ENCODE measurements at places on chromosomes 1 and 21.

DNA sequence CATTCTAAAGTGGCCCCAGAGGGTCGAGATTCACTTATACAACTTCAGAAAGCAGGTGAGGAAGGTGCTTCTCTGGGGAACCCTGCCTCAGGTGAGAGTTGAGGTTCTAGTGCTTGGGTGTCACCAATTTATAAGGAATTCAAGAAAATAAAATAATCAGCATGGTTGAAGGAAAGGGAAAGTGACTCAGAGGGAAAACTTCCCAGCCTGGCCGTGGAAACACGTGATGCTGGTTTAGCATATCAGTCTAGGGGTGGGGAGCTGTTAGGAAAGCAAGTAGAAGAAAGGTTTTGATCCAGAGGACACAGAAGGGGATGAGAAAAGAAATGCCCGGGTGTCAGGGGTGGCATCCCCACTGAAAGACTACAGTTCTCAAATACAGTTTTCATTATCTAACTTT lies 37.7 kb upstream of the TMEM125 start:
- DNase-seq: no peak

- DNase-seq: no peak
These were observed 5.8 kb upstream of the PLA2G2D start for GRCh38 chr1:20125100-20125499.

DNA sequence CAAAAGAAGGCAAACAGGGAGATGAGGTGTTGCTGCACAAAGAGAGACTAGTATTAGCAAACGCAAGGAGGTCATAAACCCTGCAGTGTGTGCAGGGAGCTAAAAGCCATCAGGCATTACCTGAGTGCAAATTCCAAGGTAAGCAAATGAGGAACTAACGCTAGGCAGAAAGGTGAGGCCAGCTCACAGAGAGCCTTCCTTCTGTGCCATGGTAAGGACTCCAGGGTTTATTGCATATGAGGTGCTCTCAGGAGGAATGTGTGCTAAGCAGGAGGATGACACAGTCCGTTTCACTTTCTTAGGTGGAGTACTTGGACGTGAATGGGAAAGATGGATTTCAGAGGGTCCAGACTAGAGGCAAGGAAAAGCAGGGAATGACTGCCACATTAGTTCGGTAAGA lies 44.6 kb upstream of the MYBPHL start:
- peak; percentile 14 for DNase-seq

- DNase-seq: no peak
These were observed 736.8 kb upstream of the NCAM2 start for GRCh38 chr21:20261364-20261763.

DNA sequence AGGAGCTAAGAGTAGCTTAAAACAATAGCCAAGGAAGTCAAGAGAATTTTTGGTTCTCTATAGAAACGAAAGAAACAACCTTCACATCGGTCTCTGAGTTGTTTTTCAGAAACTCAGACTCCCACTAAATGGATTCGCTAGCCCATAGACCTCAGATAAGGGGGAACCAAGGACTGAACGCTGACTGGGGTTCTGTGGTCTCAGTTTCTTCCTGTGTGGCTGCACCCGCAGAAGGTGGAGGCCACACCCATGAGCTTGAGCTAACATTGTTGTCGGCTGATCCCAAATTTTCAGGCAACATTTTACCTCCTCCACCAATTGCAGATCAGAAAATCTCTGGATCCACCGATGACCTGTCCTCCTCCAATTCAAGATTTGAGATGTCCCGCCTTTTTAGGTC lies 456.1 kb downstream of the AJAP1 start:
- no peak for DNase-seq

DNA sequence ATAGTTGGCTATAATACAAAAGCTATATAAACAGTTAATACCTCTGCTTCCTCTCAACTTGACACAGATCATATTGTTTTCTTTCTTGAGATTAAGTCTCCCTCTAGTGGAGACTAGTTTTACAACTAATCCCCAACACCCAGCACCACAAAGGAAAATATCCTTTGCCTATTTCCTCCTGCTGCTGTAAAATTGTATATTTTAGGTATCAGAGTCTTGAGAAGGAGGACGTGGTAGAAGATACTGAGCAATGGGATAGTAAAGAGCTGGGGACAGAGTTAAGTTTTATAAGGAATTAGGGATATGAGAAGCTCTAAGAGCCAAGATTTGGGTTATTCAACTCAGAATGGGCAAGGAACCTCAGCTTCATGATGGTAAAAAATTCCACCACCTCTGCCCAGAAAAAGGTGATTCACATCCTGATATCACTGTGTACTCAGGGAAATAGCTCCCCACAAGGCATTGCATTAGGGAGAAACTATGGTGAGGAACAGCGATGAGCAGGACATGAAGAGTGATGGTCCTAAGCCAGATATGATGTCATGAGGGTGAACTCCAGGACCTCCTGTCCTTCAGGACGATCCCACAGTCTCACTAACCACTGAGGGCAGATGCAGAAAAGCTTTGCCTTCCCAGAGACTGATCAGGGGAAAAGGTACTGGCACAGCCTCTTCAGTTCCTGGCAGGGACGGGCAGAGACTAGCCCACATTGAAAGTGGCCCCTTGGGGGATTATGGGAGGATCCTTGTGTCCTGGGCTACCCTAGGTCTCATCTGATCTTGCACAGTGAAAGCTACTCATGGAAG lies 14.7 kb upstream of the CFAP126 start:
- peak; percentile 39 for DNase-seq

GRCh38 chr1:112460615-112461014 lies 48.1 kb upstream of the WNT2B start:
- no peak for DNase-seq

GRCh38 chr1:77349275-77349674 lies 67.5 kb downstream of the AK5 start:
- DNase-seq: no peak

DNA sequence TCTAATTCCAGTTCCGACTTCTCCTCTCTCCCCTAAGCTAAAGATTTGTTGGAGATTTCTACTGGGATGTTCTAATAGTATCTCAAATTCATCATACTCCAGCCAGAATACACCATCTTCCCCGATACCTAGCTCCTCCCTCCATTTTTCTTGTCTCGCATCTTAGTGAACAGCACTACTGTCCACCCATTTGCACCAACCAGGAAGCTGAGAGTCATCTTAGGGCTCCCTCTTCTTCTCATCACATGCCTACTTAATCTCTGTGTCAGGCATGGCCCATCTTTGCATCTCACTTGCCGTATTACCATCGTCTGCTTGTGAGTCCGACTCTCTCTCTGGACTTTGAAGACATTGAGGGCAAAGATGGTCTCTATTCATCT lies 3.5 kb upstream of the TRIM63 start:
- DNase-seq: no peak

DNA sequence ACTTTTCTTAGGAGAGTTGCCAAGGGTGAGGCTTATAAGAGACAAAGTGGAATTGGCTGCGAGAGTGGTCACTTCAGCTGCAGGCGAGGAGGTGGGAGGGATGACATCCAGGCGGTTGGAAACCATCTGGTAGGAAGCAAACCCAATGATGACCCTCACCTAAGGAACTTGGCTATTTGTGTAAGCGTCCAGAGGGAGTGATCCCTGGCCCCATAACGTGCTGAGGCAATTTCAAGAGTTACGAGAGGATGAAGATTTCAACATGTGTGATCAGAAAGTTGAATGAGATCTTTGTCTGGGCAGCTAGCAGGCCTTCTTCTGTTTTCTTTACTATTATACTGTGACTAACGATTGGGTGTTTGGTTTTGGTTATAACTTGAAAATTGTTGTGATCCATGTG lies 102.7 kb upstream of the VANGL1 start:
- DNase-seq: no peak

DNA sequence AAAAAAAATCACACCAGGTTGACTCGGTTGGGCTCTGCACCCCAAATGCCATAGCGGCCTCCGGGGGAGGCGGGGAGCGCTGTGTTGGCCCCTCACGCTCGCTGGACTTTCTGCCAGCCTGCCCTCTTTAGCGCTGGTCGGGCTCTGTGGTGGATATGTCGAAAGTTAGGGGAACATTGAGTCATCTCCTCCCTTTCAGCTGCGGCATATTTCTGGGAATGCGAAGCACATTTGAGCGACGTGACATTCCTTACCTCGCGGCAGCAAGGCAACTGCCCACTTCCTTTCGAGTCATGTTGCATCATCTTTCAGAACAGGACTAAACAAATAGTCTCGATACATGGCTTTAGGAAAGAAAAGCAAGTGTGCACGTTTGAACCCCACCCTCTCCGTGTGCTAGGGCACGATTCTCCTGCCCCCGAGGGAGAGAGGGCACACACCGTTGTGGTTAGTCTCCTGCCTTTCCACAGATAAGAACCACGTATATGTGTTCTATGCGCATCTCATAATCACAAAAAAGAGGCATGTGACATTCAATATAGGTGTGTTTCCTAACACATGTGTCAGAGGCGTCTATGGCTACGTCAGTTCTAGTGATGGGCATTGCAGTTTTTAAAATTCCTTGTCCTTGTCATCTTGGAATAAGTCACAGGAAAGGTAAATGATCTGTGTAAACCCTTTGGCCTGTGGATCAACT lies 105.9 kb upstream of the SLC45A1 start:
- DNase-seq: no peak

DNA sequence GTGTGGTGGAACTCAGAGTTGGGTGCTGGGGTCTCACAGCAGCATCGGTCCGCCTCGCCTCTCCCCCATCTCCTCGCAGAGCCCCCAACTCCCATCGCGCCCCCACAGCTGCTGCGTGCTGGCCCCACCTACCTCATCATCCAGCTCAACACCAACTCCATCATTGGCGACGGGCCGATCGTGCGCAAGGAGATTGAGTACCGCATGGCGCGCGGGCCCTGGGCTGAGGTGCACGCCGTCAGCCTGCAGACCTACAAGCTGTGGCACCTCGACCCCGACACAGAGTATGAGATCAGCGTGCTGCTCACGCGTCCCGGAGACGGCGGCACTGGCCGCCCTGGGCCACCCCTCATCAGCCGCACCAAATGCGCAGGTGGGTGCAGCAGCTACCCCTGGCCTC lies 24.2 kb downstream of the PTPRU start:
- DNase-seq: no peak

DNA sequence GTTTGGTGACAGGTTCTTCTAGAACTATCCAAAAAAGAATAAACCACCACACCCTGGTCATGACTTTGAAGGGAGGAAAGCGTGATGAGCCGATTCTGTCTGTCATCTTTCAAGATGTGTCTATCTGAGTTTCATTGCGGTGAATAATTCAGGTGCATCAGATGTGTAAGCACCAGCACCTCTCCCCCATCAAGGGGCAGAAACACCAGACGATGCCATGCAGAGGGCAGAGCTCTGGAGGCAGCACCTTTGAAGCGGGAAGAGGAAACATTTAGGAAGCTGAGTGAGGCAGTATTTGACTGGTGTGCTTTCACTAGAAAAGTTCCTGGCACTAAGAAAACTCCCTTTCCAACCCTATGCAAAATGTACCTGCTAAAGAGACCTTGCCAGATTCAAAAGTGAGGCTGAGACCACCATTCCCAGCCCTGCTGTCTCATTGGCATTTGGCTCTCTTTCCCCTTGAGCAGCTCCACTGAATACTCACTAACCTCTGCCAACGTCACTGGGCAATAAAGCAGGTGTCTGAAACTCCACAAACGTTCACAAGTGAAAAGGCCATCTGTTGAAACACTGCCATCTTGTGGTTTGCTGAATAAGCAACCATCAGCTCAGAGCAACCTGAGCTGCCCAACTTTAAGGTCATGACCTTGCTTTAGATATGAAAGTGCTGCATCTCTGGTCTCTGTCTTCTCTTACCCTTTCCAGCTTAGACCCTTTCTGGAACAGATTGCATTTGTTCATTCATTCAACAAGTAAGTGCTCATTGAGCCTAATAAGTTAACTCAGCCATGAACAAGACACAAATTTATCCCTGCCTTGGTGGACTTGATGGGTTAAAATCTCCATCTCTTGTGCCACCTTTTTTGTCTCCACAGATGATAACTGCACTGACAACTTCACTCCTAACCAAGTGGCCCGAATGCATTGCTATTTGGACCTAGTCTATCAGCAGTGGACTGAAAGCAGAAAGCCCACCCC lies 228.6 kb downstream of the PAPPA2 start:
- DNase-seq: peak; percentile 13

DNA sequence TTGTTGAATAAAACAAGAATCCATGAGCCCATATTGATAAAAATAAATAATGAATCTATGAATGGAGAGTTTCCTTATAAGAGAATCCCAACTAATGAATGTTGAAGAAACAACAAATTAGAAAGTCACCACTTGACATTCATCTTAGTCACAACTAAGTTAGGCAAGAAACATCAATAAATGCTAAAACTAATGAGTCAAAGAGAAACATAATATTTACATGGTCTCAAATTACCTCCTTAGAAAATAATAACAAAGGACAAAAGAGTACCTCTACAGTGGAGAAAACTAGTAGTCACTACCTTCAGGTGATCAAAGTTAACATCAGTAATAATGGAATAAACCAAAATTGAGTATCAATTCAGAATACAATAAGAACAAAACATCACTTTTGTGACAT lies 93.5 kb downstream of the AKT3 start:
- DNase-seq: no peak

- DNase-seq: peak; percentile 93
These were observed 22.1 kb downstream of the ZBTB17 start for GRCh38 chr1:15953791-15954241.

- no peak for DNase-seq
These were observed 26.7 kb downstream of the ATG4C start for GRCh38 chr1:62810420-62811274.

DNA sequence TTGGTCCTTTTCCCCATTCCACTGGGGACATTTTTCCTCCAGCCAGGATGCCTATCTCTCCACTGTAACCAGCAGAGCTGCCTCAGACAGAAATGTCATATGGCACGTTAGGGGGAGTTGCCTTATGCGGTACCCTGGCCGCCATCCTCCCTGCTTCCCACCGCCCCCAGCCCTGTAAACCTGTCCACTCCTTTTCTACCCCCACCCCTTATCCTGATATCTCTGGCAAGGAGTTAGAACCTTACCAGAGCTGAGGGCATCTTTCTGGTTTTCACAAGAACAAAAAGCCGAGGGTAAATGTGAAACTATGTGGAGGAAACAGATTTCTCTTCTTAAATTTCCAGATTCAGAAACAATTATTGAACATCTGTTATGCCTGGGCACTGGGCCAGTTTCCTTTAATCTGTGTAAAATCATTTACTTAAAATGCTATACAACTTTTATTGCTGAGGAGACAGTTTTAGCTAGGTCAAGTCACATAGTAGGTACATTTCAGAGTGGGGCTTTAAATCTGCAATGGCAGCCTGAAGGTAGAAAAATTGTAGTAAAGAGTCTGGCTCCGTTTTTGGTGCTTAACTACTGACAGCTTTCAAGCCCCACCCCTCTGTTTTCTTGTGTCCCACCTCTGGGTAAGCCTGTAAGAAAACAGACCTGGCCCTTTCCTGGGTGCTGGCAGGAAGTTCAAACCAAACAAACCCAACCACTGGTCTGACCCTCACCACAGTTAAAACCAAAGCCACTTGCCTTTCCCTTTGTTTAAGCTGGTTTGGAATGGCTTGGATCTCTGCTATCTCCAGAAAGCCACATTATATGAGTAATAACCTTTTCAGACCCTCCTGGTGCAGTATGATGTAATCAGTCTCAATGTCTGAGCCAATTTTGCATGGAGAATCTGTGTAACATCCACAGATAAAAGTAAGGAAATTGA lies 319.0 kb downstream of the HHAT start:
- DNase-seq: no peak

Measured in NCI-H2029 (cell line).